Left kidney (tissue), 8 donors: ENCODE measurements at places on chromosomes 4 and X. TPM values are rescaled to one million over a fixed set of nuclear protein-coding genes. Genes with fewer than 3 reads are reported as not detected.

GRCh38 chr4:40864531-40864930 is 114.8 kb downstream of the NSUN7 start:
- DNase-seq, result no peak

- no peak for DNase-seq
Observed at GRCh38 chrX:17977696-17978095, 116.6 kb upstream of the RAI2 start.

GRCh38 chr4:1544861-1545281 is 138.6 kb upstream of the NKX1-1 start:
- DNase-seq, result no peak

DNA sequence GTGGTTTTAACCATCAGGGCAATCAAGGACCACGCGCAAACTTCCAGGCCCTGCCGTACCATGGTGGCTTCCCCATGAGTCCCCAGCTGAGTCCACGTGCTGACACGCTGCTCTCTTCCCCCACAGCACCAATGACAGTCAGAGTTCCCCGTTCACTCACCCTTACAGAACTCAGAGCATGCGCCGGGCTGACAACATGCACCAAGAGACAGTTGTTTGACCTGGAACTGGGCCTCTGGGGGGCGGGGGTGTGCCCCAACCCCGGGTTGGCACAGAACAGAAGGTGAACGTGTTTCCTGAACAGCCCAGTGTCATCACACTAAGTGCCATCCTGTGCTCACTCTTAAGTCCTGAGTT is 29.4 kb downstream of the IRF2 start:
- DNase-seq, result no peak

DNA sequence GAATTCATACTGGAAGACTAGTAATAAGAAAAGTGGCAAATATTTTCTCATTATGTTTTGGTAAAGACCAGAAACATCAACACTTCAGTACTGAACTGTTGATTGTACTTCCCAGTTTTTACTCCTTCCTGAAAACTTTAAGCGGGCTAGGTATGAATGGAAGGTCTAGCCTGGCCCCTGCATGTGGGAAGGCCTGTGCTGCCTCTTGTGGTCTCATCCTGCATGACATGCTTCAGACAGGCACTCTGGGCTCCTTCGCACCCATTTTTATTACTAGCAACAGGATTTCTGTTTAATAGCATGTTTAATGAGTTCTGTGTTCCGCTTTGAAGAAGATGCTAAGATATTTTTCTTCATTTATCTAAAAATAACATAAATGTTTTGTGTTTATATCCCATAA is 279.1 kb downstream of the ANK2 start:
- DNase-seq, result no peak

GRCh38 chrX:39591099-39591498 is 506.7 kb downstream of the BCOR start:
- no peak for DNase-seq

DNA sequence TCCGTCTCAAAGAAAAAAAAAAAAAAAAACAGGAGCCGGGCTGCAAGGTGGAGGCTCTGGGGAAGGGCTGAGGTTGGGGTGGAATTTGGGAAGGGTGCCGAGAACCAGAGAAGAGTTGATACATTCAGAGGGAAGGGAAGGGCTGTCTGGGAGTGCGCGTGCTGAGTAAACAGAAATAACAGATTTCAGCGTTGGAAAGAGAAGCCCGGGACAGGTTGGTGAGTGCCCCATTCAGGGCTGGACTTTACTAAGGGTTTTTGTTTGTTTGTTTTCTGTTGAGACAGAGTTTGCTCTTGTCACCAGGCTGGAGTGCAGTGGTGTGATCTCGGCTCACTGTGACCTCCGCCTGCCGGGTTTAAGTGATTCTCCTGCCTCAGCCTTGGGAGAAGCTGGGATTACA is 1.7 kb upstream of the IL3RA start:
- no peak for DNase-seq

DNA sequence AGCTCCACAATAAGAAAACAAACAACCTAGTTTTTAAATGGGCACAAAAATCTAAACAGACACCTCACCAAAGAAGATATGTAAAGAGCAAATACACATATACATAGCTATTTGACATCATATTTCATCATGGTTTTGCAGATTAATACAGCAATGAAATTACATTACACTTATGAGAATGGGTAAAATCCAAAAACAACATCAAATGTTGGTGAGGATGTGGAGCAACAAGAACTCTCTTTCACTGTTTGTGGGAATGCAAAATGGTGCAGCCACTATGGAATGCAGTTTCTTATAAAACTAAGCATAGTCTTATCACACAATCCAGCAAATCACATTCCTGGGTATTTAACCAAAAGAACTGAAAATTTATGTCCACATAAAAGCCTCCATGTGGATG is 25.0 kb downstream of the TLR6 start:
- DNase-seq, result no peak

- no peak for DNase-seq
Observed at GRCh38 chr4:111494971-111495370, 650.3 kb upstream of the FAM241A start.

GRCh38 chrX:39196192-39197102 is 395.2 kb downstream of the MID1IP1 start:
- no peak for DNase-seq

GRCh38 chrX:86714441-86714840 is 566.2 kb downstream of the DACH2 start:
- DNase-seq, result no peak

DNA sequence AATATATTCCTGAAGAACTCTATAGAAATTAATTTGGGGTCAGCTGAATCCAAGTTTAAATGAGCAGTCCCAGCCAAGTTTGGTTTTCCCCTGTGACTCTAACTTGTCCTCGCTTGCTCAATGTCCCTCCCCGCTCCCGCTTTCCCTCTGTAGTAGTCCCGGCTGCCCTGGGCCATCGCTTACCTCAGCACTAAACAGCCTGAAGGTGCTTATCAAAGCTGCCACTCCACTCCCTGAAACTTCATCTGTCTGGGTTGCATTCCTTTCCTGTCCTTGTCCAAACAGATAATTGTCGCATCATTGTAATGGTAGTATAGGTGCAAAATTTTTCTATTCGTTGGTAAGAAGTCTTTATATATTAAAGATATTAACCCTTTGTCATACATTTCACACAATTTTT is 12.8 kb downstream of the SLC25A43 start:
- no peak for DNase-seq

- no peak for DNase-seq
Observed at GRCh38 chr4:152476796-152477195, 59.1 kb downstream of the FBXW7 start.

DNA sequence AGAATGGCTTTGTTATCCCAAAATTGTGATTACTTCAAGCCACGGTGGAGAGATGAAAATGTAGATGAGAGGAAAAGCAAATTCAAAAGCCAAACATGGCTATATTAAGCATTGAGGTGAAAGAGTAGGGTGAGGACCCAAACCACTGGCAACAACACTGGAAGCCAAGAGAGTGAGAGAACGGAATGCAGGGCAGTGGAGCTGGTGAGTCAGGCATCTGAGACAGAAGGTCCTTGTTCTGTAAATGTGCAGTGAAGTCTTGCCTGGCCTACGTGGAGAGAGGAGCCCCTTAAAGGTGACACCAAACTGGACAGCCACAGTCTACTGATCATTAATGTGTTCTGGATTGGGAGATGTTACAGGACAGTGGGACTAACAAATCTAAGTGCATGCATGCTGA is 22.8 kb upstream of the SEC24B start:
- no peak for DNase-seq

DNA sequence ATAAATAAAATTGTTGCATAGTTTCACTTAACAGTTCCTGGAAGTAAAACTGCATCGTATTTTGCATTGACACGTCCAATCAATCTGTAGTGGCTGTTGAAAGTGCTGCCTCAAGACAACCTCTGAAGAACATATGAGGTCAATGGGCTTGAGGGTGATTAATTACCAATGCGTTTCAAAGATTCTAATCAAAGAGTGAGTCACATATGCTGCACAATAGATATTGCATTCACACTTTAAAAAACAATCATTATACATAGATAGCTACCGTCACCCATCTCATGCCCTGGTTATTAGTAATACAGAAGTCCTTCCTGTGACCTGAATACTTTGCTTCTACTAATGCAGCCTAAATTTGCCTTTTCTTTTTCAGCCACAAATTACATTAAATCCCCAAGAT is 743.3 kb upstream of the SLIT2 start:
- DNase-seq, result no peak

- DNase-seq, result no peak
Observed at GRCh38 chrX:78997870-78998558, 52.8 kb downstream of the P2RY10 start.

DNA sequence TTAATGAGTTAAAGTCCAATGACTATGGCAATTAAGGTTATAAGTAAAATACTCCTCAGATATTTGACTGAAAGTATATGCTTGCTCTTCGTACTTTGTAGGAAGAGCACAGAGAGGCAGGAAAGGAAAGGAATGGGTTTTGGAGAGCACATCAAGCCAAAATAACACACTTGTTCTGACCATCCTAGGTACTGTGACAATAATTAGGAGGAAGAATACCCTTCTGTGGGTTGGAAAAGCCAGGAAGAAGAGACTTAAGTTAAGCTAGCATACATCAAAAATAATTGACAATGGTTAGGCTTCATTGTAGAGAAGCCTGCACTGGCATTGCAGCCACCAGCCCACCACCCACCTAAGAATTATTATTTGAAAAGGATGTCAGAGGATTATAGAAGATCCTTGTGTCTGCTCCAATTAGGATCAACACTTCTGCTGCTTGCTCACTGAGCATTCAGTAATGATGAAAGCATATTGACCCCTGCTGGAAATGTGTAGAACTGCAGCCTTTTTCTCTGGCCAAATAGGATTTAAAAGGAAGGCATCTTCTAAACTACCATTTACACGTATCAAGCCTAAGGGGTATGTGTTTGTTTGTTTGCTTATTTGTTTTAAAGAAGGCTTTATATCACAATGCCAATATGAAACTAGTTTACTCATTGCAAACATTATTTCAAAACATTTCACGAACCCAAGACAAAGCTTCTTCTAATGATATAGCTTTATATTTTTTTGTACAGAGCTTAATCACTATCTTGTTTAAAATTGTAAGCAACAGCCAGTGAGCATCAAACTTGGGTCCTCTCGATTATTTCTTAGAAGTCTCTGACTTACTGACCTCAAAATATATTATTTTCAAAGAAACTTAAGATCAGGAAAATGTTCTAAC is 286.2 kb upstream of the TET2 start:
- DNase-seq, result peak; percentile 78

DNA sequence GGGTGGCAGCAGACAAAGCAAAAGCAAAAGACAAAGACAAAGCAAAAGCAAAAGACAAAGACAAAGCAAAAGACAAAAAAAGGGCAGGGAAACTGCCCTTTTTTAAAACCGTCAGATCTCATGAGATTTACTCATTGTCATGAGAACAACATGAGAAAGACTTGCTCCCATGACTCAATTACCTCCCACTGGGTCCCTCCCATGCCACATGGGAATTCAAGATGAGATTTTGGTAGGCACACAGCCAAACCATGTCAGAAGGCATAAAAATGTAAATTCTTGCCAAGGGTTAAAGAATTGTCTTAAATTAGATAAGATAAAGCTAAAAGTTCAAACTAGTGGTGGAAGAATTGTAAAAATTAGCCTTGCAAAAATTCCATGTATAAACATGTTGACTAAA is 419.7 kb downstream of the TRAM1L1 start:
- DNase-seq, result no peak

DNA sequence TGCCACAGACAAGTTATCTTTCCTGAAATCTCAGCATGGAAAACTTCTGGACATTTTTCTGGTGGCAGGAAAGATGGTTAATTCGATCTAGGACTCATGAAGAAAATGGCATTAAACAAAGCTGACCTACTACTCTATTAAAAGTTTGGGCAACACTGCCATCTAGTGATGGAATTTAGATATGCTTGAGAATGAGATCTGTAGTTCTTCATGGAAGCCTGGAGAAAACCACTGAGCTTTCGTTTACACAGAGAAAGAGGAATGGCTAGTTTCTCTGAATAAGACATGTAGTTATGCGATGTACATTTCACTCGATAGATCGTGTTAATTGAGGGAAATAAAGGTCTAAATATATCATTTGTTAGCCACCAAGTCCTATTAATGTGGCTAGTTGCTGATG is 51.7 kb upstream of the CHRDL1 start:
- DNase-seq, result peak; percentile 81

GRCh38 chr4:102678107-102678506 is 82.7 kb downstream of the MANBA start:
- DNase-seq, result no peak

GRCh38 chr4:142126890-142127497 is 490.6 kb downstream of the IL15 start:
- DNase-seq, result peak; percentile 77

- no peak for DNase-seq
Observed at GRCh38 chr4:161167539-161167938, 996.3 kb downstream of the FSTL5 start.

GRCh38 chr4:41815473-41815872 is 66.9 kb upstream of the PHOX2B start:
- no peak for DNase-seq

DNA sequence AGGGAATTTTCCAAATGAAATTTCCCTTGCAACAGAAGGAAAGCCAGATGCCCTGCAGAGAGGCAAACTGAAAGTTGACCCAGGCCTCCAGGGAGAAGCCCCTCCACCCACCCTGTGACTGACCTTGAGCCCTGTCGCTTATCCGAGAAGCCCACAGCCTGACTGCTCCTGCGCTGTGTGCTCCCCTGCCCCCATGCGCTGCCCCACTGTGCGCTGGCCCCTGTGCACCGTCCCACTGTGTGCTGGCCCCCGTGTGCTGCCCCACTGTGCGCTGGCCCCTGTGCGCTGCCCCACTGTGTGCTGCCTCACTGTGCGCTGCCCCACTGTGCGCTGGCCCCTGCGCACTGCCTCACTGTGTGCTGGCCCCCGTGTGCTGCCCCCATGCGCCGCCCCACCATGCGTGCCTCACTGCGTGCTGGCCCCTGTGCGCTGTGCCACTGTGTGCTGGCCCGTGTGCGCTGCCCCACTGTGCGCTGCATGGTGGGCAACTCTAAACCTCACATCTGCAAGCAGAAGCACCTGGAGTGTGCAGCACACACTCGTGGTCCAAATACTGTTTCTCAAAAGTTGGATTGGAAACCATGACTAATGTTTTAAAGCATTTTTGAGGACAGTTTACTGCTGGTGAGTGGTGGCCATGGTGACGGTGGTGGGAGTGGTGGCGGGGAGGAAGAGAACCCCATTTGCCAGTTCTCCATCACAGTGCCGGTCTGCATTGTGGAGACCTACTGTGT is 8.3 kb upstream of the GRPEL1 start:
- DNase-seq, result no peak

- DNase-seq, result no peak
Observed at GRCh38 chr4:6894528-6895498, 14.8 kb upstream of the TBC1D14 start.

GRCh38 chr4:151603377-151603776 is 157.4 kb downstream of the GATB start:
- no peak for DNase-seq

VSIG1 gene
- 1.1 TPM for polyA plus RNA-seq

MAGEA10 gene
- not detected for polyA plus RNA-seq

MAB21L2 gene
- not detected for polyA plus RNA-seq

CT45A5 gene
- not detected for polyA plus RNA-seq

TNIP3 gene
- 2.6 TPM for polyA plus RNA-seq

MAOB gene
- polyA plus RNA-seq, result 51.0 TPM

MTCP1 gene
- 26.7 TPM for polyA plus RNA-seq

OPHN1 gene
- 9.8 TPM for polyA plus RNA-seq

AVPR2 gene
- polyA plus RNA-seq, result 2.0 TPM

DGAT2L6 gene
- polyA plus RNA-seq, result 0.12 TPM
